ENCODE measurements at places on chromosomes 5 and 9.
A peak's percentile ranks its signal among the peaks of the same experiment; 100 is the strongest.

- DNase-seq, result peak; percentile 40
These were observed 62.8 kb upstream of the FCN1 start for GRCh38 chr9:134980516-134980915.

DNA sequence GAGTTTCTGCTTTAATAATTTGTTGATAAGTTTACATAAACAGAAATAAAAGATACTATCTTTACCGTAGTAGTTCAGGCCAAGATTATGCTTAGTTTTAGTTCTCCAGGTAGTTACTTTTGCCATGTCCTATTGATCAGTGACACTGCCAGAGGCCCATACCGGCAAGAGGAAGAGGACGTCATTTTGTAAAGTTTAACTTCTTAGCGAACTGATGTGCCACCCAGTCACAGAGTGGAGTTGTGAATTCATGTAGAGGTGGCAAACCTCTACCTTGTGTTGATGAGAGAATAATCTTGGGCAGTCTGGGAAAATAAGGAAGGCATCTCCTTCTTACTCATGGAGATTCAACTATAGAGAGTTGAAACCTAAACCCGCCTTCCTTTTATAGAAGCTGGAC lies 21.8 kb downstream of the RGMB start:
- DNase-seq, result no peak

DNA sequence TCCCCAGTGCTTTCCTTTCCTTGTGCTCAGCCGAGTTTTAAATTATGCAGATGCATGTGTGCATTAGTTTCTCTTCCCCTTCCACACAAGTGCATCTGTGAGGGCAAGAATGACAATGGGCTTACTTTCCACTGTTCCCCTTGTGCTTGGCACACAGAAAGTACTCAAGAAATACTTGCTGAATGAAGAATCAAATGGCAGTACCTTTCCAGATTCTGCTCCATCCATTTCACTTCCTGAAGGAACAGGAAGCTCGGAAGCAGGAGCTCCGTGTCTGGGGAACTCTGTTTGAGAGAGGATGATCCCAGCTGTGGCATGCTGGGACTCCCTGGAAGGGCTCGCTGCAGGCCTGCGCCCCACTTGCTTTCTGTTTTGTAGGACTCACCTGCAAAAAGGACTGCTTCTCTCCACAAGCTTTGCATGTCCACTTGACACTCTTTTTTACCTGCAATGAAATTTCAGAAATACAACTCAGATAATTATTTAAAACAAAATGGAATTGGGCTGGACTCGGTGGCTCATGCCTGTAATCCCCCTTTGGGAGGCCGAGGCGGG lies 5.5 kb downstream of the MRNIP start:
- DNase-seq, result no peak

- no peak for DNase-seq
These were observed 14.8 kb downstream of the ETF1 start for GRCh38 chr5:138528208-138528607.

DNA sequence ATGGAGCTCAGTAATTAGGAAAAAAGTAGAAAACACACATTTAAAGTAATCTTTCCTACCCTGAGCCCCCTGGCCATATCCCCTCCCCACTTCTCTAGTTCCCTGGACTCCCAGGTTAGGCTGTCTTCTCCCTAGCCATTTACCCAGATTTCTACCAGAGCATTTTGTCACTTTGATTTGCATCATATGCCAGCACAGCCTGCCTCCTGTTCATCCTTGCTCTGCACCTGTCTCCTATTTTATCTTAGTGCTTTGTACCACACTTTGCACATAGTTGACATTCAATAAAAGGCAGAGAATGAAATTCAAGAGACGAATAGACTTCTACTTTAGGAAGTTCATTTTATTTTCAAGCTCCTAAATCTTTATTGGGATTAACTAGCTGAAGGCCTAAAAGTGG lies 344.5 kb downstream of the EBF1 start:
- DNase-seq, result no peak

DNA sequence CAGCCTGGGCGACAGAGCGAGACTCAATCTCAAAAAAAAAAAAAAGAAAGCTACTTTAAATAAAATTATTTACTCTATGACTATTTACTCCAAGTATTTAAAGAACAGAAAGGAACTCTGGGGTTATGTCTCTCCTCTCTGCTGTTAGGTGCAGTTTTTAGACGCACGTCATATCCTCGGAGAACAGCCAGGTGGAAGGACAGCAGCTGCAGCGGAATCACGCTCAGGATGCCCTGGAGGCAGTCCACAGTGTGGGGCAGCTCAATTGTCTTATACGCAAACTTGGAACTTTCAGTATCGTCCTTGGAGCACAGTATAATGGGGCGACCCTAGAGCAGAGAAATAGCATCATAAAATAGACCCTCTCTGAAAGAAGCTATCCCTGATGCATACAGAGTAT lies 10.4 kb upstream of the MAPK9 start:
- DNase-seq, result no peak

GRCh38 chr5:153135411-153135810 lies 355.1 kb upstream of the GRIA1 start:
- DNase-seq, result no peak

- no peak for DNase-seq
These were observed 53.3 kb downstream of the RAPGEF6 start for GRCh38 chr5:131581702-131582101.

GRCh38 chr9:16106021-16106571 lies 553.3 kb downstream of the CCDC171 start:
- DNase-seq, result no peak

DNA sequence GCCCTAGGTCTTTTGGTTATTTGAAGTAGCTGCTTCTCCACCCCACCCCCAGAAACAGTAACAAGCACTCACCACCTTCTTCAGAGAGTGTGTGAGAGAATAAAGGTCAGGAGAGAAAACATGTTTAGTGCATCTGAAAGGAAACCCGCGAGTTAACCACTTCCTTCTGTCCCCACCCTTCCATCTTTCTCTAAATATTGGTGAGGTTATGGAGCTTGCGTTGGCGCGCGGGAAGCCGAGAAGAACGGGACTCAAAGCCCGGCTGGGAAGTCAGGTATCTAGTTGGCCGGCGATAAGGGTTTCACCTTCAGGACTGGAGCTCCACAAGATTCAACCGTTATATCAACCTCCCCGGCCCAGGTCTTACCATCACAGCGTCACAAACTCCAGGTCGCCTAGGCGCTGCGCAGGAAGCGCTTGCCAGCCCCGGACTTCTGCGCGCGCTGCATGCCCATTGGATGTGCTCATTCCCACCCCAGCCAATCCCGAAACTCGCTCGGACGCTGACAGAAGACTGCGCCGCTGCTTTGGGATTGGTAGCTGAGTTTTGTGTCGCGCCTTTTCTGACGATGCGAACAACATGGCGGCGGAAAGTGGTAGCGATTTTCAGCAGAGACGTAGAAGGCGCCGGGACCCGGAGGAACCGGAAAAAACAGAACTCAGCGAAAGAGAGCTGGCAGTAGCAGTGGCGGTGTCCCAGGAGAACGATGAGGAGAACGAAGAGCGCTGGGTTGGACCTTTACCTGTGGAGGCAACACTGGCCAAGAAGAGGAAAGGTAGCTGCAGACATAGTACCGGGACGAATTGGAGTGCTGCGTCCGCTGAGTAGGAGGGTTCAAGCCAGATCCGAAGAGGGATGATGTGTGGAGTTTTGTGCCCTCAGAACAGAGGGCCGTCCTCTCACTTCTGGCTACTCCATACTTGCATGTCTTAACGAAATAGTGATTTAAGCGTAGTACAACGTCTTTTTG lies at the start of the genes CENPK and PPWD1:
TSS of gene CENPK (minus strand) at position 438 of the 971 bp plus-strand sequence. CDS start 8,261 bp downstream, outside the sequence.
TSS of gene PPWD1 (plus strand) at position 566 of the 971 bp plus-strand sequence. CDS start at position 581, 15 bp downstream.
- DNase-seq, result peak; percentile 93

DNA sequence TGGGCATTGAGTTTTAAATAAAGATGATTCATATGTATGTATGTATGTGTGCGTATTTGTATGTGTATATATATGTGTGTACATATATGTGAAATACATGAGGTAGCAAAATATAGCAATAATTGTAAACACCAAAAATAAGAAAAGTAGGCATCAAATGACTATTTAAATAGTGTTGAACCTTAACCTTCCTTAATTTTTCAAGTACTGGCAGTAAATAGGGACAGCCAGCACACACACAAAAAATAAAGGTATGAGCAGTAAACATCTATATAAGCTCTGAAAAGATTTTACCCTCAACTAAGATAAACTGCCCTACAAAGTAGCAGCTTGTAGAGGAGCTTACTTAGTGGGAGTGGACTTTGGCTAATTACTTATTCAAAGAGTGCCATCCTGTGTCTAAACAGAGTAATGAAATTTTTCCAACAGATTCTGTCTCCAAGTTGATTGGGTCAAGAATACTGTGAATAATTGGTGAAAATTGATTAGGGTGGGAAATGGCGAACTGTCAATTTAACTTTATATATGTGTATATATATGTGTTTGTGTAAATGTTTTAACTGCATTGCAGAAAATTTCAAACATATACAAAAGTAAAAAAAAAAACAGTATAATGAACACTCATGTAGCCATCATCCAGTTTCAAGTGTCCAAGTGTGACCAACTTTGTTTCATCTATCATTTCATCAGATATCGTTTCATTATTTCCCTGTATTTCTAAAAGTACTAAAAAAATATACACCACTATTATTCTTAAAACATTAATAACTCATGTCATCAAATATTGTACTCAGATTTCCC lies 2.0 kb upstream of the ADAMTS6 start:
- no peak for DNase-seq

DNA sequence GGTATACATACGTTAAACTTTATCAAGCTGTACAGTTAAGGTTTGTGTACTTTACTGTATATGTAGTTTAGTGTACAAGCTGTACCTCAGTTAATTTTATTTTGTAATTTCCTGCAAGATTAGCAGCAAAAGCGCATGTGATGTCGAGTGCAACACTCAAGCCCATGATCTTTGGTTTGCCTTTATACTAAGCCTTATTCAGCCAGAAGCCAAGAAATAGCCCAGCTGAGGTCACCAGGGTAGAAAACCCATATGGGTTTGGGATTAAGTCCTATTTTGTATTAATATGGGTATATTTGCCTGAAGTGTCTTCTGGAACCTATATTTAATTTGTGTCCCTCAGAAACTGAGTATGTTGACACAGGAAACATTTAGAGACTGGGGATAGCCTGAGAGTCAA lies 59.3 kb downstream of the ZFAND5 start:
- DNase-seq, result no peak

DNA sequence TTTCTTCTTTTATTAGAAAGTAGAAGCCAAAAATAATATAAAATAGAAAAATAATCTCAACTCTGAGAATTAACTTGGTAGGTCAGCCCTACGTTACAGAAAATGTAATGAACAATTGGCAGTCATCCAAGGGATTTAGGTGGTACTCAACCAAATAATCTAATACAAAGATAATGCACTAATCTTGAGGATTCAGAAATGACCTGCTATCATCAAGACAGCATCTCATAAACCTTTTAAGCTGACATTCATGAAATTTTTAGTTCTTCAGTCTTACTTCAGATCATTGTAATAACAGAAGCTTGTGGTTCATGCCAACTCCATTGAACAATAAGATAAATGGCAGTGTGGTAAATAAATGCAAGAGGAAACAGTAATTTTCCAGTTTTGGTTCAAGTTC lies 1058.0 kb downstream of the MAT2B start:
- no peak for DNase-seq

- no peak for DNase-seq
These were observed 46.5 kb upstream of the GPR151 start for GRCh38 chr5:146562461-146562860.

DNA sequence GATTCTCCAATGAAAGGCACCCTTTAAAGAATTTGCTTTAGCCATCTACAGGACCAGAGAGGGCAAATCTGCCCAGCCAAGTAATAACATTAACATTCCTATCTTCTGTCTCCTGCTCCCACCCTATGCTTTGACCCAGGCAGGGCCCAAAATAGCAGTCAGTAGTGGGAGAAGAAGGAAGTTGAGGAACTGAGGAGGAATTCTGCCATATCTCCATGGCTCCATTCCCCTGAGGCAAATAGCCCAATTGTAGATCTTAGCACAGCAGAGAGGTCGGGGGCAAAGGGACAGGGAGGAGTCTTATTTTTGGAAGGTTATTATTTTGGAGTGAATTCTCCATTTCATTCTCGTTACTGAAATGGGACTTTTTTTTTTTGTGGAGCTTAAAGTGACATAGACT lies 111.1 kb upstream of the IFNK start:
- DNase-seq, result no peak

- DNase-seq, result no peak
These were observed 220.0 kb downstream of the GABBR2 start for GRCh38 chr9:98488571-98489312.

- DNase-seq, result no peak
These were observed 65.0 kb downstream of the SLC1A1 start for GRCh38 chr9:4555236-4555635.

- DNase-seq, result no peak
These were observed 198.3 kb downstream of the PLK2 start for GRCh38 chr5:58261605-58262004.

- DNase-seq, result no peak
These were observed 23.0 kb upstream of the KIF2A start for GRCh38 chr5:62283005-62283404.

- DNase-seq, result no peak
These were observed 602.6 kb upstream of the DMAC1 start for GRCh38 chr9:8401961-8402705.

DNA sequence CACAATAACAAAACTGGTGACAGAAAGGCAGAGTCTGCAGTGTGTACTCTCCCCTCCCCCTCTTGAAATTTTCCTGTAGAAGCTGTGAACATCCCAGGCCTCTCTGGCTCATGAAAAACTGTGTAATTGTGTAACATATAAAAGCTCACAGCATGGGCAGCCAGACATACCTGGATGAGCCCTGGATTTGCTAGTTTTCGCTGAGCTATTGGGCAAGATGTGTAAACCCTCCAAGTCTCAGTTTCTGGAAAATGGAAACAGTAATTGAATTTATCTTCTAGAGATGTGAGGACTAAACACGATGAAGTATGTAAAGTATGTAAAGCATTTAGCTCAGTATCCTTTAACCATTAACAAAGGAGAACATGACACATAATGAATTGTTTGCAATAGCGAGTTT lies 143.2 kb upstream of the ANKH start:
- DNase-seq, result no peak

- no peak for DNase-seq
These were observed 22.6 kb upstream of the SUSD3 start for GRCh38 chr9:93035821-93036351.

DNA sequence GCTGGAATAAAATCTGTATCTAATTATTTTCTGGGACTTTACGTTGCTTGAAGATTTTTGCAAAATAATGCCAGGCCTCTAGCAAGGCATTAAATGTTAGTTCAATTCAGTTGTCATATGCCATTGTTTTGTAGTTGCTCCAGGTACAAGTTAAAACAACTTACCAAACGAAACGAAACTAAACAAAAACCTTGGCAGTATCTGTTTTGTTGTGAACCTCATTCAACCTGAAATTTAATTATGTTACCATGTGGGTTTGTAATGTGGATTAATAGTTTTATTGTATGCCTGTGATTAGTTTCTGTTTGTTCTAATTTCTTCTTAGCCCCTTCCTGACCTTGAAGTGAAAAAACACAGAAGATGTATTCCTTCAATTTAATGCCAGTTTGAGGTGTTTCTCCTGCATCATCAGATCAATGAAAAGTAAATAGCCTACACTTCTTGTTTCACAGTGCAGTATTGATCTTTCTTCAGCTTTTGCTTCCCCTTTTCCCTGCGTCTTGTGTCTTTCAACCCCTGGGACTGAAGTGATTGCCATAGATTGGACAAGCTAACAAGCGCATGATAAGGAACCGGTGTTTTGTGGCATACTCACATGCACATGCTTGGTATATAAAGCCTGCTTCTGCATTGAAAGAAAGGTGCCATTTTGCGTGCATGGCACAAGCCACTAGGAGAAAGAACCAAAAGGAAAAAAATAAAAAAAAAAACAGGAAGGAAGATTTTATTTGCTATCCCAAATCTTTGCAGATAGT lies 699.0 kb upstream of the ARRDC3 start:
- DNase-seq, result no peak

- peak; percentile 84 for DNase-seq
These were observed 29.3 kb downstream of the CDHR2 start for GRCh38 chr5:176578391-176578808.
